ENCODE measurements at places on chromosomes 12 and 14. TPM values are rescaled to one million over a fixed set of nuclear protein-coding genes. Genes with fewer than 3 reads are reported as not detected.

GRCh38 chr12:124648710-124649384 is 81.4 kb upstream of the NCOR2 start:
- no peak for DNase-seq

- no peak for DNase-seq
Observed at GRCh38 chr12:108194585-108194984, 65.5 kb downstream of the WSCD2 start.

DNA sequence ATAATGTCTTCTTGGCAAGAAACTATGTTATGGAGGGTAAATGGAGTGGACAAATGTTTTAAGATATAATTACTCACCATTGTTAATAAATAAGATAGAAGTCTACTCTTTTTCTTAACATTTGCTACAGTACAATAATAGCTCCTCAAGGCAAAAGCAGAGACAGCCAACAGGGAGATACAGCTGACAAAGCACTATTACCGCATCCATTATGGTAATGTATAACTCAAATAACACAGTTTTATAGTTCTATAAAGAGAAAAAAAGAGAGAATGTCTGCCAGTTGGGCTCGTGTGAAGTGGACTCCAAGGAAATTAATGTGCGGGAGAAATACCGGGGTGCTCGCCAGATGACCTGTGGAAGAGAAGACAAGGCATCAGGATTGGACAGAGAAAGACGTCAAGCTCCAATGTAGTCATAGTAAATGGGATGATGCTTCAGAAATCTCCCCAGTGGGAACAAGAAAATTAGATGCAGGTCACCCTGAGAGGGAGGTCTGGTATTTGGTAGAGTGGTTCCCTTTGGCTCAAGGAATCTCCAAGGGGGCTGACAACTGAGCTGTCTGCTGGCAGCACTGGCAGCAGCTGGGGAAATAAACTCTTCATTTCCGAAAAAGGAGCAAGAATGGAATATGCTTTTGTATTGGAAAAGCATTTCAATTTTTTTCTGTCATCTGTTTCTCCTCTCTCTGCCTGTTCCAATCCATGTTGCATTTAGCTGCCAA is 343.9 kb downstream of the LRFN5 start:
- DNase-seq = no peak

DNA sequence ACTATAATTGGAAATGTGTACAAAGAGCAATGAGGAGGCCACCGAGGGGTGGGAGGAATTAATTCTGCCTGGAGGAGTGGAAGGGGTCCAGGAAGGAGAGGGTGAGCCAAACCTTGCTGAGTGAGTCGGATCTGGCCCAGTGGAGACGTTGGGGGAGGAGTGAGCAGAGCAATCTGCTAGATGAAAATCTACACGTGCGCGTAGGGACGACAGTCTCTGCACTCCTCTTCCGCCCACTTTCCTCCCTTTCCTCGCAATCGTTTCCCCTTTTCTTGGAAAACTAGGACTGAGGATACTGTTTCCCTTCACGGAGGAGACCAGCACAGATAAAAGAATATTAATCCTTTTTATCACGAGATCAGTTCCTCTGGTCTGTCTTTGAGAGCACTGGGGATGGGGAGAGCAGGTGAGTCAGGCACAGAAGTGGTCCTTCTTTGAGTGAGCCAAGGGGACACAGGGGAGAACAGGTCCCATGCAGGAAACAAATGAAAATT is 2.9 kb upstream of the NAB2 start:
- peak; percentile 81 for DNase-seq

DNA sequence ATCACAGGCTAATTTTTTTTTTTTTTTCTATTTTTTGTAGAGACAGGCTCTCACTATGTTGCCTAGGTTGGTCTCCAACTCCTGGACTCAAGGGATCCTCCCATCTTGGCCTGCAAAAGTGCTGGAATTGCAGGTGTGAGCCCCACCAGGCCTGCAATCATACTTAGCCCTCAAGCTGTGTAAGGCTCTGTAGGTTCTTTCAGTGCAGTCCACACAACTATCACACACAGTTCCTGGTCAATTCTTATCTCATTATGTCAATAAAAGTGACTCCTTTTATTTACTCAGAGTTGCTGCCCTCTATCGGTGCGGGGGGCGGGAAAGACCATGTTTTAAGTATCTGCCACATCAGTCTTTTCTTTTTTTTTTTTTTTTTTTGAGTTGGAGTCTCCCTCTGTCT is 29.0 kb downstream of the SLC2A3 start:
- no peak for DNase-seq

DNA sequence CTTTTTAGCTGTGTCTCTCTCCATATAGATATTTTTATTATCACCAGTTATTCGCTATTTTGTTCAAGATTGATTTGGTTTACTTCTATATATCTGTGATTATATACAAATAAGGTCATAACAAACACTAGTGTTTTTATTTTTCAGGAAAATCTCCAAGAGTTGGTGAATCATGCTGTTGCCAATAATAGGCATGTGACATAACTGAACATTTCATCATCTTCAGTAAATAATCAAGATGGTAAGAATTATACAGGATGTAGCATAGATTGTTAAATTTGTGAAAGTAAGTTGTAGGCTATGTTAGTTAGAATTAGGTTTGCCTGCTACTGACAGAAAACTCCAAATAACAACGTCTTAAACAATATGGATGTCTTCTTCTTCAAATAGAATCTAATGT is 240.9 kb upstream of the PDE3A start:
- no peak for DNase-seq

DNA sequence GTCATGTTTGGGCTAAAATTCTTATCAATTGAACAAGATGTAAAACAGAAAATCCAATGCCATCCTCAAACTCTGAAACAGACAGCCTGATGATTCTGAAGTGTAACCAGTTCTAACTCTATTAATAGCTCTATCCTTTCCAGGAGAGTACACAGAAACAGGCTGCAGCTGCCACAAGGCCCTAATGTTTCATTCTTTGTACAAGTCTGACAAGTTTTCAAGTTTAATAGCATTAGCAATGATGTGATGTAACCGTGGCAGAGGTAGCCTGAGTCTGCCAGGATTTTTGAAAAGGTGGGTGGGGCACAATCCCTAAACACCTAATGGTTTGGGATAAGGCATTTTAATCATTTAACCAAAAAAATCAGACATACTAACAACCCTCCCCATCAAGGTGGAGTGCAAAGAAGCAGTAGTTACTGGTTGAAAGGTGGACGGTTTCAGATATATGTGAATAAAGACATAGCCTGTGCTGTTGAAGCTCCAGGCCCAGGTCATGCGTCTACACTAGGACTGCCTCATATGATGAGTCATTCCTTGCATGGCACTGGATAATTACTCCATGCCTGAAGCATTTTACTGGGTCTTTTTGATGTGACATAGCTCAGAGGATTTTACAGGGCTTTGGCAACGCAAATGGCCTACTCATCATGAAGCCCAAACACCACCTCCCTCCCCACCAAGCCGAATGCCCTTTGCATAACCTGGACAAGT is 145.1 kb upstream of the GRIP1 start:
- no peak for DNase-seq

- DNase-seq = no peak
Observed at GRCh38 chr12:28186500-28186899, 3.8 kb upstream of the CCDC91 start.

GRCh38 chr14:38187528-38187927 is 20.2 kb upstream of the SSTR1 start:
- no peak for DNase-seq

GRCh38 chr12:4197922-4198763 is 75.4 kb upstream of the CCND2 start:
- DNase-seq = no peak

DNA sequence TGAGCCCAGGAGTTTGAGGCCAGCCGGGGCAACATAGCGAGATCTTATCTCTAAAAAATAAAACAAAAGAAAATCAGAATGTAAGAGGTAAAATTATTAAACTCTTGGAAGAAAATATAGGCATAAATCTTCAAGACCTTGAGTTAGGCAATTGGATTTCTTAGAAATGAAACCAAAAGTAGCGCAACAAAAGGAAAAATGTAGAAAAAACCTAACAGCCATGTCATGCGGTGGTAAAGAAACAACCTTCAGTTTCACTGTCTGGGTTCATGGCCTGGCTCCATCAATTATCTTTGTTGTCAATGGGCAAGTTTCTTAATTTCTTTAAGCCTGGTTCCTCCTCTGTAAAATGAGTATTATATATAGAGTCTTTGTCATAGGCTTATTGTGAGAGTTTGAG is 5.6 kb upstream of the GCH1 start:
- DNase-seq = no peak

DNA sequence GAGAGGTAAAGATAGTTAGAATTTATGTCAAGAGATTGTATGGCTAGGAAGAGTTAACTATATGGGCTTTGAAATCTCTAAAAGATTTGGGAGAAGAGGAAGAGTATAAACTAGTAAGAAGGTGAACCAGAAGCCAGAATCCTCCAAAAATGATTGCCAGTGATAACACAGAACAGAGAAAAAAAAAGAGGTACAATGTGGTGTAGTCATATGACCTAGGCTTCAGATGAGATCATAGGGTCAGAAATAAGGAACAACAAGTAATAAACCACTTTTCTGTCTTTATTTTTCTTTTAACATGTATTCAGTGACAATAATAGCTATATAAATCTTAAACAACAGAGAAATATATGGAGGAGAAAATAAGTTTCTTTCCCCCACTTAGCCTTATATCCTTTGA is 2.0 kb upstream of the NECAP1 start:
- DNase-seq = no peak

- no peak for DNase-seq
Observed at GRCh38 chr14:86790408-86791364, 1202.3 kb downstream of the GALC start.

DNA sequence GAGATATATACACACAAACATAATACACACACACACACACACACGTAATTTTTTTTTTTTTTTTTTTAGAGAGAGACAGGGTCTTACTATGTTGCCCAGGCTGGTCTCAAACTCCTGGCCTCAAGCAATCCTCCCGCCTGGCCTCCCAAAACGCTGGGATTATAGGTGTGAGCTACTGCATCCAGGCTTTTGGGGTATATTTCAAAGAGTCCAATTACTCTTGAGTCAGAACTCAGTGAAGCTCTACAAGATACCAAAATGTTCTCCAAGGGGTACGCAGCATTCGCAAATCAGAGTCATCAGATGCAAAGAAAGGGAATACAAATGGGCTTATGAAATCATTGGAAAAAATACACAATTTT is 54.0 kb downstream of the PHLDA1 start:
- DNase-seq = no peak

DNA sequence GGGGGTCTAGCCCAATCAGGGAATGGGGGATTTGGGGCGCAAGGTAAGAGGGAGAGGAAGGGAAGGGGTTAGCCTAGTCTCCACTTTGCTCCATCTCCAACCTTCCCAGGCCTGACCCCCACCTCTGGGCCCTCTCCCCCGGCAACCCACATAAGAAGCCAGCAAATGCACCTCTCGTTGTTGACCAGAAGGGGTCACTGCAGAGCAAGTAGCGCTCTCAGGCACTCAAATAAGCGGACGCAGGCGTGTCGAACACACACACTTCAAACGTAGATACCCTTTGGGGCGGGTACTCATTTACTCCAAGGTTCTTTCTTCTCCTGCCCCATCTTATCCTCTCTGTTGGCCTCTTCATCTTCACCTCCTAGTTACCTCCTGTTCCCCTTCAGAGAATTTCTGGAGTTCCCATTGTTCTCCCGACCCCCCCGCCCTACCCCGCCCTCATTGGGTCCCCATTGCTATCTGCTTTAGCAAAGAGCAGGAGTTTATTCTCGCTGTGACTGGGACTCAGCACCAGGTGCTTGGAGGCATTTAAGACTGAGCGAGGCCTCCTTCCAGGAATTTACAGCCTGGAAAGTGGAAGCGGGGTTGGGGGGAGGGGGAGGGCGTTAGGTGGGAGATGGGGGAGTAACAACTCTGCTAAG is 1.5 kb upstream of the SRRM4 start:
- peak; percentile 22 for DNase-seq

- no peak for DNase-seq
Observed at GRCh38 chr14:105887692-105888091, 361.3 kb downstream of the TMEM121 start.

DNA sequence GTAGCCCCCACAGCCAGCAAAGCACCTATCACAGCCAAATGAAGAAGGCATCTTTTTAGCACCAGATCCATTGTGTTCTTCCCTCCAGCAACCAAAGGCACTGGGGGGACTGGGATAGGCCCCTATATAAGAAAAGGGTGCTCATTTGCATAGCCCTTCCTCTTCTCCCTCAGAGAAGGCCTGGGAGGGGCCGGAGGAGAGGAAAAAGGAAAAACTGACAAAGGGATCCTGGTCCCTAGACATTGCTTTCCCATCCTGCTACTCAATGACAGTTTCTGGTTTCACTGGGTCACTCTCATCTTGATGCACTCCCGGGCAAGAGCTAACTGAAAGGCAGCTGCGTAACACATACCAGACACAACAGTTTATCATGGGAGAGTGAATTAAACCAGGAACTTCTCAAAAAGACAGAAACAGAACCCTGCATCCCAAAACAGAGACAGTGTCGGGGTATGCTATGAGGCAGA is at the start of gene PMEL:
Gene PMEL, minus strand, starts transcription at position 102 of the 467 bp plus-strand sequence. Its CDS starts 31 bp downstream, at position 71.
- DNase-seq = no peak

DNA sequence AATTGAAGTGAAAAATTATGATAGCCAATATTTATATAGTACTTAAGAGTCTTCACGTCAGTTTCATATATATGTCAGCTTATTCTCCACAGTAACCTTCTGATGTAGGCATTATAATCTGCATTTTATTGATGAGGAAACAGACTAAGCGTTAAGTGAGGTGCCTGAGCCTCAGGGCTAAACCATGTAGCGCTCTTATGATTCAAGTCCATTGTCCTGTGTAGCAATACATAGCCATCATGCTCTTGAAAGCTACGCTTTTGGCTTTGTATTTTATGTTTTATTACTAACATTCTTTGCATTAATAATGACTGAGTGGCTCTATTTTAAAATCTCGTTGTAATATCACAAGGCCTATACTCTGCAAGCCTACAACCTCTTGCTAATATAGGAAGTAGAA is 79.0 kb downstream of the ANO6 start:
- no peak for DNase-seq

- no peak for DNase-seq
Observed at GRCh38 chr14:55530464-55530863, 49.5 kb upstream of the KTN1 start.

- peak; percentile 8 for DNase-seq
Observed at GRCh38 chr14:80211153-80212022, at the start of gene DIO2. Gene DIO2 (minus strand): TSS chr14:80211504. CDS start chr14:80211472, 32 bp downstream.

GRCh38 chr14:34324363-34324795 is 137.7 kb downstream of the SPTSSA start:
- peak; percentile 45 for DNase-seq

GRCh38 chr12:120216742-120217605 is 16.1 kb upstream of the RPLP0 start:
- DNase-seq = no peak

GRCh38 chr14:73662487-73662943 is 17.7 kb downstream of the DNAL1 start:
- DNase-seq = no peak

Gene CRIP1
- polyA plus RNA-seq = 22.7 TPM

Gene GLIPR1L2
- 2.6 TPM for polyA plus RNA-seq

Gene OSGEP
- 85.7 TPM for polyA plus RNA-seq

Gene IL31
- polyA plus RNA-seq = not detected

Gene TPPP2
- 2.7 TPM for polyA plus RNA-seq

Gene RGS6
- 1.00 TPM for polyA plus RNA-seq

Gene TESPA1
- polyA plus RNA-seq = 0.18 TPM
